ENCODE measurements at places on chromosomes 5 and 9.

- no peak for DNase-seq
Observed at GRCh38 chr9:133352635-133353340, 3.5 kb downstream of the SURF1 start.

GRCh38 chr5:172573986-172574870 lies 66.8 kb upstream of the NEURL1B start:
- no peak for DNase-seq

- no peak for DNase-seq
Observed at GRCh38 chr9:27391040-27391895, 94.3 kb upstream of the EQTN start.

DNA sequence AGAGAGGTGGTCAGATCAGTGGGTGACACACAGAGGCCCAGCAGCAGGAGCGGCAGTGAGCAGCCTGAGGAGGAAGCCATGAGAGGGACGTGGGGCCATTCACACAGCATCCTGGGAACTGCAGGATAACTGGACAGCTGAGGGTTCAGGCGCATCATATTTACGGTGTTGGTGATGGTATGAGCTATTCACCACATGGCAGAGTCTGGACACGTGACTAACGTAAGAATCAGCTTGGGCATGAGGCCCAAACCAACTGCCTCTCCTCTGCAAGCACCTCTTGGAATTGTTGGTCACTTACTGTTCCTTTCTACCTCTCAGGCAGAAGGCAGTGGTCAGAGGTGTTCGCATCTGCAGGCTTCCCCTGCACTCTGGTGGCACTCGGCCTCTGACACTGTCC lies 141.1 kb downstream of the ENTREP1 start:
- no peak for DNase-seq

DNA sequence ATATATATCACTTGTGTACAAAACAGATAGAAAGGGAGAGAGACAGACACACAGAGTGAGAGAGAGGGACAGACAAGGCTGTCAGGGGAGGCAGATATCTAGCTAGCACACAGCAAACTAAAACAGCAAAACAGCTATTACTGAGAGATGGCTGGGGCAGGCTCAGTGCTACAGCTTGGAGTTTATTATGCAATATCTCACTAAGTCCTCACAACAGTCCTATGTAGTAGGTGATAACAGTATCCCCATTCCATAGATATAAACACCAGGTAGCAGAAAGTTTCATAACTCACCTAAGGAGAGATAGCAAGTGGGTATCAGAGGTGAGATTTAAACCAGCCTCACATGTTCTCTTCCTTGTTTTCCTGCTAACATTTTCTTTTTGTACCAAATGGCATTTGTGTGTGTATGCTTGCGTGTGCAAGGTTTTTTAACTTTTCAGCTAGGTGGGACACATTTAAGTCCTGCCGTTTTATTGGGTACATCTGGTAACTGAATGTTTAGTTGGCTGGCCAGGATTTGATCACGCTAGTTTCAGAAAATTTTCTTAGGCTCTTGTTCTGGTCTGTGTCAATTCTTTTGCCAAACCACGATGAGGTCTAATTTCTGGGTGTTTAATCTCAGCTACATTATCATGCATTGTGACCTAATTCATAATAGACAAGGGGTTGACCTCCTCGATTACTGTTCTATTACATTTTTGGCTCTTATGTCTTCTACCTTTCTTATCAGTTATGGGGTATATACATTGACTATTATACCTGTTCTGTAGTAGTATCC lies 105.1 kb downstream of the LMNB1 start:
- no peak for DNase-seq

GRCh38 chr9:20270161-20270560 lies 352.1 kb downstream of the MLLT3 start:
- no peak for DNase-seq

DNA sequence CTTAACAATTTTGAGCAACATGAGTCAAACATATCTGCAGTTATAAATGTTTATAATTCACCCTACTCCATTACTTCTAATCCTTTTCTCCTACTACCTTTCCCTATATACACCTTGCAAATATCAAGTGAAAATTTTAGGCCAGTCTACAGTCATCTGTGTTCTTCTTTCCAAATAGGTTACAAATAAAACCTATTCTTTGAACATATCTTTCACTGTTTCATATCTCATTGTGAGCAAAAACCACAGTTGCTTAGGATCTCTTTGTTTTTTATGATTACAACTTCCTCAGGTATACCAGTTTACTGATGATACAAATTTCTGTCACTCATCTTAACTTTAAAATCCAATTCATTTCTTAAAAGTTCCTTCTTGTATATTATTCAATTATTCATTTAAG lies 34.4 kb downstream of the RFX3 start:
- DNase-seq: no peak

GRCh38 chr9:134200730-134201129 lies 36.4 kb upstream of the RNU6ATAC start:
- DNase-seq: no peak

DNA sequence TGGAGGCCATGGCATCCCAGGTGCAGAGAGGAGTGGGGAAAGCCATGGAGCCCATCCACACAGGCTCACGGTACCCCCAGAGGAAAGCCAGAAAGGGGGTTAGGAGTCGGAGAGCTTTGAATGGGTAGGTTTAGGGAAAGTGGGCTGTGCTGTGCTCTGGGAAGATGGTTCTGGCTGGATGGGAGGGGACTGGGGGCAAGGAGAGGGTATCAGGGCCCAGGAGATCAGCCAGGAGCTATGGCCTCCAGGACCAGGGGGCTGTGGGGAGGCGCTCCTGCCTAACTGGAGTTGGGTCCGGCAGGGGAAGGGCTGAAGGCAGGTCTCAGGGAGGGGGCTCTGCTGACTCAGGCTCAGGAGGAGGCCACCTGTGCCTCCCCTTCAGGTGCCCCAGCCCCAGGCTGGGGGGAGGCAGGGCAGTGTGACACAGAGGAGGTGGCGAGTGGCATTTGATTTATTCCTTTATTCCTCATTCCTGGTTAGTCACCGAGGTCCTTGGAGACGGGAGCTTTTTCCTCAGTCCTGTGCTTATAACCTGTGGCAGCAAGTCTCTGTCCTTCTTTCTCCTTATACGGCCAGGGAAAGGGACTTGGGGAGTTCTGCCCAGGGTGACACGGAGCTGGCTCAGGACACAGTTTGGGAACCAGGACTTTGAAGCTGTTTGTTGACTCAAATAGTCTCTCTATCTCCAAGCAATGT lies 60.8 kb downstream of the TSTD2 start:
- DNase-seq: no peak

- DNase-seq: no peak
Observed at GRCh38 chr5:31492869-31493268, 39.0 kb downstream of the DROSHA start.

DNA sequence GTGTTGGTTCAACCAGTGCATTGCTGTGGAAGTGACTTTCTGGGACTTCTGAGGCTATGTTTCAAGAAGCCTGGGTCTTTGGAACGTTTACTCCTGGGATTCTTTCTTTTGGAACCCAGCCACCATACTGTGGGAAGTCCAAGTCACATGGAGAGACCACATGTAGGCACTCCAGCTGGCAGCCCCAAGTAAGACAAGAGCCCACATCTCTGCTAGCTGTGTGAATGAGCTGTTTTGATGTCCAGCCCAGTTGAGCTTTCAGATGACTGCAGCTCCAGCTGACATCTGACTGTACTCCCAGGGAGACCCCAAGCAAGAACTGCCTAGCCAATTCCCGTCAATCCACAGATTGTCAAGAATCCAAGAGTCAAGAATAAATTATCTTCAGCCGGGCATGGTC lies 60.1 kb upstream of the SPATA31D4 start:
- no peak for DNase-seq

All from mucosa of gallbladder (tissue), 1 donor.